ENCODE measurements at places on chromosomes 5 and 9. TPM values are rescaled to one million over a fixed set of nuclear protein-coding genes. Genes with fewer than 3 reads are reported as not detected.

GRCh38 chr5:119537704-119538103 is 85.4 kb downstream of the HSD17B4 start:
- no peak for DNase-seq

DNA sequence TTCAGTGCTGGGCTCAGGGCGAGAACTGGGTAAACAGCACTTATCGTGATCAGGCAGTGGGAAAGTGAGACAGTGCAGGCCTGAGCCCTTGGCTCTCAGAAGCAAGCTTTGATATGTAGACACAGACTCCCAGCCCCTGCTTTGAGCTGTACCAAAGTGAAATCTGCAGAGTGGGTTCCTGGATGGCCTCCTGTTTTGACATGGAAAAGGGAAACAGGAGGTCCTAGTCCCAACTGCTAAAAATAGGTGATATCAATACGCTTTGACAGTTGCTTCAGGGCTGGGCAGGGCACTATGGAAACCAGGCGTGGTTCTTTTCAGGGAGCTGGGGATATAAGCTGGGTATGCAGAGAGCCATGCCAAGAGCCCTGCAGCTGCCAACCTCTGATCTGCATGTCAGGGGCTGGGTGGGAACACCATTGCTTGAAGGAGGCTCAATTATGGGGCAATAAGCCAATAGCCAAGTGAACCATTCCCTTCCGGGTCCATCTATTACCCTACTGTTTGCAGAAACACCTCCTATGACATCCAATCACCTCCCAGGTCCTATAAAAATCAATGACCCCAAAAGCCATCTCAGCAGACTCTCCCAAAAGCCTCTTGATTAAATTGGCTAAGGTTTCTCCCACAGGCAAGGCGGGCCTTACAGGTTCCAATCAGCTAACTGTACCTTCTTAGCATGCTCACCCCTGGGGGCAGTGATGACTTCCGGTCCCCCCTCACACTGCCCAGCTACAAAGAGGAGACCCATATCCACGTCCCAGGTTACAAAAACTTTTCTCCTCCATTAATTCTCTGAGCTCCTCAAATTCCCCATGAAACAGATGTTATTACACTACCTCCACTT is 45.8 kb downstream of the EPB41L4B start:
- no peak for DNase-seq

DNA sequence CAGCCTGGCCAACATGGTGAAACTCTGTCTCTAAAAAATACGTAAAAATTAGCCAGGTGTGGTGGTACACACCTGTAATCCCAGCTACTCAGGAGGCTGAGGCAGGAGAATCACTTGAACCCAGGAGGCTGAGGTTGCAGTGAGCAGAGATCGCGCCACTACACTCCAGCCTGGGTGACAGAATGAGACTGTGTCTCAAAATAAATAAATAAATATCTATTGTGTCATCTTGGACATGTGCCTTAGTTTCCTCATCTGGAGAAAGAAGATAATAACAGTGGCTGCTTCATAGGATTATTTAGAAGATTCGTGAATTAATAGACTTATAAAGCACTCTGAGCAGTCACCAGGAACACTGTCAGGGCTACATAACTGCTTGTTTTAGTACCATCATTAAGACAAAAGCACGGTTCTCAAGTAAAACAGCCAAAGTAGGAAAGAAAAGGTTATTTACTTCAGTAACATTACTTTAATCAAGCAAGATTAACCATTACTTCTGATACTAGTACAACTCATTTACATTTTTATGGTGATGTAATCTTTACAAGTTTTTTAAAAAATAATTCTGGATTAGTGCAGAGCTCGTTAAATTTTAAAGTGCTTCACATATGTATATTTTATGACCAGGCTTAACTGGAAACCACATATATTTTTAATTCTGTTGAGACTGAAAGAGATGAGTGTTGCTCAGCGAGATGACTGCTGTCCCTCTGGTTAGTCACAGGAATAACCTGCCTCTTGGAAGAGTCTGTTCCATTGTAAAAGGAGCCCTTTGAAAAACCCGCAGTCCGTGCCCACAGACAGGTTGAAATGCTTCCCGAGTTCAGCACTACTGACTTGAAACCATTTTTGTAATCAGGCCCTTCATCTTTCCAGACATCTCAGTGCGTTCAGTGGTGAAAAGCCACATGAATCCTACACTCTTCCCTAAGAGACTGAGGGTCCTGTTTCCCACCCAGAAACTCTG is 36.7 kb downstream of the ANKH start:
- DNase-seq, result no peak

Gene PARP8
- 13.6 TPM for total RNA-seq

Gene SIT1
- total RNA-seq, result not detected
